Gastrocnemius medialis (tissue), 4 donors: ENCODE measurements at places on chromosomes 5 and 9.

DNA sequence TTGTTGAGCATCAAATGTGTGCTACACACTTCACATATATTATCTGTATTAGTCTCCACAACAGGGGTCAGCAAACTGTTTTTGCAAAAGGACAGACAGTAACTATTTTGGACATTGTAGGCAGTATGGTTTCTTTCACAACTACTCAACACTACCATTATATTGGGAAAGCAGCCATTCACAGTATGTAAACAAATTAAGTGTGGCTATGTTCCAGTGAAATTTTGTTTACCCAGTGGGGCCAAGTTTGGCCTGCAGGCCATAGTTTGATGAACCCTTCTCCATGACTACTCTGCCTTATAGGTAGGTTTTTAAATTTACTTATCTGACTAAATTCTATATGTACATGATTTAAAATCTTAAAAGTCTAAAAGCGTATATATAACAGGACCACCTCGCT is 13.0 kb upstream of the FAM151B start:
- H3K4me3 ChIP-seq: no peak overlapping the region
- H3K27ac ChIP-seq: no peak overlapping the region
- no peaks in the 10 kb centered on the region for H3K36me3 ChIP-seq
- DNase-seq: no peak

DNA sequence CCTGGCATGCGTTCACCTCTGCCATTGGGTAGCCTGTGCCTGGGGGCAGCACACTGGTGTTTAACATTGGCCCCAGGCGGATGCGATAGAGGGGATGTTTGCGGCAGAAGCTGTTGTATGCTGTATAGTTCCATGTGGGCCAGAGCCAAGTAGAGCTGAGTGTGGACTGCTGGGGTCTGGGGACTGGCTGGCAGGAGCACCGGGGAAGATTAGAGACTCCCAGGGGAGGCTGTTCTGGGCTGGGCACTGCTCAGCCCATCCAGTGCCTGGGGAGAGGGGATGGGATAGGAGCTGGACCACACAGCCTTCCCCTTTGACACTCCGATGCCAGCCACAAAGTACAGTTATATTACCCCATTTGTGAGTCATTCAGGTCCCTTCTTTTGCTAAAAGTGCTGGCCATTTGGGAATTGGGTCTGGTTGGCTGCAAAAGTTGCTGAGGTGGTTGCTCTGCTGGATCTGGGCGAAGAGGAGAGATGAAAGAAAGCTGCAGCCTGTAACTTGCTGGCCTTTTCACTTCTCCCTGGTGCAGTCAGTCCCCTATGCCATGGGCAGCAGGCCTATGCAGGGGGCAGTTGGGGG is 73.8 kb downstream of the RGS3 start:
- peaks cover 41% of the 10 kb centered on the region for H3K4me1 ChIP-seq
- no peak overlapping the region for H3K4me3 ChIP-seq
- DNase-seq: no peak
- H3K36me3 ChIP-seq: no peaks in the 10 kb centered on the region
- H3K27me3 ChIP-seq: no peaks in the 10 kb centered on the region

DNA sequence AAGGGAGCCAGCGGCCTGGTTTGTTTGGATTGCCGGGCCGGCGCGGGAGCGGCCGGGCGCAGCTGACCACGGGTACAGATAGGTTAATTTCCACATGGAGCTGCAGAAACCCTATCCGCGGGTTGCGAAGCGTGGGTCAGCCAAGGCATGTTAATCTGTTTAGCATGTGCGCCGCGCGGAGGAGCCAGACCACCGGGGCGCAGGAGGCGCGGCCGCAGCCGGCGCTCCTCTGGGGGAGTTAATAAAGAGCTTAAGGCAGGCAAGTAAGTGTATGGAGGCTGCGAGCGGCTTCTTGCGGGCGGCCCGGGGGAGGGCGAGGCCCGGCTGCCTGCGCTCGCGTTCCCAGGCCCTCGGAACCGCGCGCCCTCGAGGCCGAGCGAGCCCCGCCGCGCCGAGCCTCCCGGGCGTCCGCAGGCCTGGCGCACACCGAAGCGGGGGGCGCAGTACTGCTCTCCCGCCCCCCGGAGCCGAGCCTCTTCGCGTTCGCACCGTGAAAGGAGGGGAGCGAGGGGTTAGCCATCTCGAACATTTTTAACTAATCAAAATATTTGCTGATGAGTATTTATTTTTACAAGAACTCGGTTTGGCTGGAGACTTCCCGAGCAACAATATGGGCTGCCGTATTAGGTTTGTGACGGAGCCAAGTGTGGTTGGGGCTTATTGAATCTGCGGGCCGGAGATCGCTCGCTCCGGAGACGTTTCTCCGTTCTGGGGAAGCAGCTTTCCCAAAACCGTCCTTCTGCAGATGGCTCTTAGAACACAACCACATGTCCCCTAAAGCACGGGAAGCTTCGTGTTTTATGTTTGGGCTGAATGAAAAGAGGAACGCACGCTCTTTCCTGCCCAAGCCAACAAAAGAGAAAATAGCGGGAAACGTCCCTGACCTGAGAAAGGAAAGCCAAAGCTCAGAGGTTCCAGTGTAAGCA is 28.8 kb downstream of the FOXD1 start:
- peaks cover 84% of the 10 kb centered on the region for H3K27me3 ChIP-seq
- H3K36me3 ChIP-seq: no peaks in the 10 kb centered on the region

- no peaks in the 10 kb centered on the region for H3K27me3 ChIP-seq
- peak overlapping the region; percentile 16 for H3K27ac ChIP-seq
- peaks cover 3% of the 10 kb centered on the region for H3K36me3 ChIP-seq
- H3K4me3 ChIP-seq: no peak overlapping the region
These were observed 54.3 kb downstream of the TLE1 start for GRCh38 chr9:81634915-81635516.

DNA sequence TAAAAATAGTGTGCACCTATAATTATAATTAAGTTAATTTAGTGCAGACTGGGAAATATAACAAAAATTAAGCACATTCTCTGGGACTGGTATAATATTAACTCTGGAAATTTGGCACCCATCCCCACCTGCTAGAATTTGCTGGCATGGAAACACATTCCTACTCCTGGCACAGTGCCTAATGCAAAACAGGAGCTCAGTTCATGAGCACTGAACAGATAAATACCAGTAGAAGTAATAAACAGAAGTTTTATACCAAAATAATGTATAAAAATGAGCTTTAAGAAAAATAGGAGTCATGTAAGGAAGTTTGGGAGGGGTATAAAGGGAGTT is 23.7 kb upstream of the NPR3 start:
- H3K4me1 ChIP-seq: peaks cover 3% of the 10 kb centered on the region
- H3K36me3 ChIP-seq: no peaks in the 10 kb centered on the region
- H3K27ac ChIP-seq: no peak overlapping the region
- no peak for DNase-seq

DNA sequence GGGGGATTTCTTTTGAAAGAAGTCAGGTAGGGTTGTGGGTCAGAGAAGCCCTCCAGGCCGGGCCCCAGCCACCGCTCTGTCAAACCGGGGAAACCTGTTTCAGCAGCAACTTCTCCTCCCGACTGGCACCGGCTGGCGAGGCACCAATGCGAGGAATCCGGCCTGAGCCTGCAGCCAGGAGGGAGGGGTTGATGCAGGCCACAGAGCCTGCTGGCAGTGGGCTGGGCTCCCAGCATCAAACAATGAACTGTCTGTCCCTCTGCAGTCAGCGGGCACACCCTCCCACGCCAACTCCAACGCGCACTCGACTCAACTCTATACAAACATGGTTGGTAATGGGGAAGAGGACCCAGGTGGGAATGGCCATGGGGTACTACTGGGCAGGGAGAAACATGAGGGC is 12.1 kb downstream of the PCDH1 start:
- no peak overlapping the region for H3K27ac ChIP-seq
- H3K4me1 ChIP-seq: no peaks in the 10 kb centered on the region
- H3K36me3 ChIP-seq: no peaks in the 10 kb centered on the region
- H3K27me3 ChIP-seq: peaks cover 3% of the 10 kb centered on the region
- H3K4me3 ChIP-seq: no peak overlapping the region

- DNase-seq: no peak
- no peaks in the 10 kb centered on the region for H3K4me1 ChIP-seq
- H3K4me3 ChIP-seq: no peak overlapping the region
- H3K27ac ChIP-seq: no peak overlapping the region
These were observed 81.4 kb downstream of the USP20 start for GRCh38 chr9:129916707-129917106.

- H3K4me1 ChIP-seq: peaks cover 17% of the 10 kb centered on the region
- H3K27me3 ChIP-seq: no peaks in the 10 kb centered on the region
- no peak overlapping the region for H3K4me3 ChIP-seq
- no peak overlapping the region for H3K27ac ChIP-seq
- DNase-seq: no peak
These were observed 3.0 kb downstream of the TXNDC15 start for GRCh38 chr5:134877159-134877558.

DNA sequence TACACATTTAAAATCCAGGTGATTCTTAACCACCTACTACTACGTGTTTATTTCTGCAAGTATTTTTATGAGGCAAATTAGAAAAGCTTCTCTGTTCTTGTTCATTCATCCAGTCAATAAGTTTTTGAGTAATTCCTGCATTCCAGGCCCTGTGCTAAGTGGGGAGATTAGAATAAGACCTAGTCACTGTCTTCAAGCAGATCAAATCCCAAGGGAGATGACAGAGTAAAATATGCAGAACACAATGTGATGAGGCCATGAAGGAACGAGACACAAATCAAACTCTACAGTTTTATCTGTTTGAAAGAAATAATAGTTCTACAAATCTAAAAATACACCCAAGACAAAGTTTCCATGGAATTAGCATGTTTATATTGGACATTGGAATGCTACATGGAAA is 158.8 kb downstream of the CEP120 start:
- H3K27ac ChIP-seq: no peak overlapping the region
- no peaks in the 10 kb centered on the region for H3K36me3 ChIP-seq
- H3K4me3 ChIP-seq: no peak overlapping the region
- DNase-seq: no peak
- H3K27me3 ChIP-seq: no peaks in the 10 kb centered on the region
- no peaks in the 10 kb centered on the region for H3K4me1 ChIP-seq

- peaks cover 9% of the 10 kb centered on the region for H3K4me1 ChIP-seq
- no peak overlapping the region for H3K4me3 ChIP-seq
- DNase-seq: no peak
- H3K27ac ChIP-seq: no peak overlapping the region
These were observed 188.2 kb downstream of the TRIO start for GRCh38 chr5:14331386-14331781.

DNA sequence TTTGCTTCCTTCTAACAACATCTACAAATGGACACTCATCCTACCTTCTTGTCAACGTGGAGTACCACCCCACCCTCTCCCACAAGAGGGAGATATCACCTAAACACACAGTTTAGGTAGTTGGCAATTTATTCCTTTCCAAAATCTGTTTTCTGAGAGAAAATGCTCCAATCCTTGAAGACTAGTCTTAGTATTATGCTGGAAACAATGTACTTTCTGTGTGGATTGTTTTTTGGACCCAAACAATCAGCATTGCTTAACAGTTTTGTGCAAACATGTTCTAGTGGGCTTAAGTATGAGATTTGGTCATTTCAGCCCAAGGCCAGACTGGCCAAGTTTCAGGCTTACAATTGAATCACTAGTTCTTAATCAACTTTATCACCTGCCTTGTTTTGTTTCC is 359.1 kb downstream of the ARHGEF28 start:
- DNase-seq: no peak
- no peak overlapping the region for H3K4me3 ChIP-seq
- no peaks in the 10 kb centered on the region for H3K36me3 ChIP-seq

DNA sequence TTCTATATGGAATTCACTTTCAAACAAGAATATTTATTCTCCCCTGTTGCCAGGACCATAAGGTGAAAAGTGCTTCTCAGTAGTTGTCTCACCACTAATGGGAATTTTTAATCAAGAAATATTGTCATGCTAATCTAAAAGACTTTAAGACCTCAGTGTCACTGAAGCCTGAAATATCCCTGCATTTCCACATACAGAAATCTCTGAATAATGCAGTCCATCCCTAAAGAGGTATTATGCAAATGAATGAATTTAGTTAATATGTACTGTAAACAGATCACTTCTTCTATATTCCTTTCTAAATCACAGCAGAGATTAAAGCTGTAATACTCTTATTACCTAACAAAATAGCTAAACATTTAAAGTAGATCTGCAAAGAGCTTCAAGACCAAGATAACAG is 531.1 kb upstream of the CDH6 start:
- no peak overlapping the region for H3K27ac ChIP-seq
- no peaks in the 10 kb centered on the region for H3K4me1 ChIP-seq
- no peak for DNase-seq
- H3K36me3 ChIP-seq: no peaks in the 10 kb centered on the region
- H3K27me3 ChIP-seq: no peaks in the 10 kb centered on the region
- H3K4me3 ChIP-seq: no peak overlapping the region

- no peak for DNase-seq
- H3K36me3 ChIP-seq: no peaks in the 10 kb centered on the region
- H3K4me1 ChIP-seq: no peaks in the 10 kb centered on the region
- H3K27ac ChIP-seq: no peak overlapping the region
- no peak overlapping the region for H3K4me3 ChIP-seq
- H3K27me3 ChIP-seq: no peaks in the 10 kb centered on the region
These were observed 98.1 kb downstream of the PAX5 start for GRCh38 chr9:36935768-36936497.

GRCh38 chr5:132530946-132531345 is 12.4 kb downstream of the IL5 start:
- H3K27ac ChIP-seq: no peak overlapping the region
- no peaks in the 10 kb centered on the region for H3K27me3 ChIP-seq
- no peaks in the 10 kb centered on the region for H3K4me1 ChIP-seq
- H3K36me3 ChIP-seq: no peaks in the 10 kb centered on the region

DNA sequence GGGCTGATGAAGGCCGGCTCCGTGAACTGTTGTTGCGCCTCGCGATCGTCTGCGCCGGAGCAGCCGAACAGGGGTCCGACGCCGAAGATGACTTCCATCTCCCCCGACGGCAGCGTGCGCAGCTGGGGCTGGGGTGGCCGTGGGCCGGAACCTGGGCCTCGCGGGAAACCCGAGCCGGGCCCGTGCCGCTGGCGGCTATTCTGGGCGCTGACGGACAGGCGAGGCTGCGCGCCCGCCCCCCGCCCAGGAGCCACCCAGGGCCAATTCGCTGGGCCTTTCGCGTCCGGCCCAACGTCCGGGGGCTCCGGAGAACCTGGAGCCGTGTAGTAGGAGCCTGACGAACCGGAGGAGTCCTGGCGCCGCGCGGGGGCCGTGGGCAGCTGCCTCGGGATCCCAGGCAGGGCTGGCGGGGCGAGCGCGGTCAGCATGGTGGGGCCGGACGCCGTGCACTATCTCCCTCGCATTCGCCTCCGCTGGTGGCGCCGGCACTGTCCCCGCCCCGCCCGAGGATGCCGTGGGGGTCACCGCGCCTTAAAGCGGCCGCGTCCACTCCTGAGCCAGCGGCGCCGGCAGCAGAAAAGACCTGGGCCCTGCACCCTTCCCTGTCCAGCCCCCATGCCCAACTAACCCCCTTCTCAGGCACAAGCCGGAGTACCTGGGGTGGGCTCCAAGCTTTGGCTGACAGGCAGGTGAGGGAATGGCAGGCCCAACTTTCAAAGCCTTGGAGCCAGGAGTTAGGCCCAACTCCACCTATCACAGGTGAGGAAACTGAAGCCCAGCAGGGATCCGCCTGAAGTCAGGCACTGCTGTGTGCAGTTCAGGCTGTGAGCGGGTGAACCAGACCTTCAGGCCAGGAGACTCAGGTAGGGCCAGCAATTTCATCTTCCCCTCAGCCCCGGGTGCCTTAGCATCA is at the start of gene PROB1:
Gene PROB1 (minus strand): TSS at position 451 of the 913 bp plus-strand sequence. CDS start 23 bp downstream, at position 428.
- peak; percentile 71 for DNase-seq
- H3K27ac ChIP-seq: peak within 1 kb of the TSS; percentile 100
- H3K4me1 ChIP-seq: peaks cover 53% of the 10 kb centered on the region
- peak within 1 kb of the TSS; percentile 72 for H3K4me3 ChIP-seq
